ENCODE measurements at places on chromosomes 16 and 17.

DNA sequence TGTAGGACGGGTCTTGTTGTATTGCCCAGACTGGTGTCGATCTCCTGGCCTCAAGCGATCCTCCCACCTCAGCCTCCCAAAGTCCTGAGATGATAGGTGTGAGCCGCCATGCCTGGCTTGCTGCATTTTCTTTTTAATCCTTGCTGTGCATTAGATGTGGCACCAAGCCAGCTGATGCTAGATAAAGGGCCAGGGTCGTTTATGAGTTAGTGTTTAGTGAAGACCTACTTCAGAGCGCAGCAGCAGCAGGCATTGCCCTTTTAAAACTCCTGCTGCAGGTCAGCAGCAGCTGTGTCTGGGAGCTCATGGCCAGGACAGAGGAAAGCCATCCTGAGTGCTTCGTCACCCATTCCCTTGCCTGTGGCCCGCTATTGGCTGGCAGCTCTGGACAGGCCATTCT lies 237.3 kb downstream of the CCDC182 start:
- no peak for DNase-seq

DNA sequence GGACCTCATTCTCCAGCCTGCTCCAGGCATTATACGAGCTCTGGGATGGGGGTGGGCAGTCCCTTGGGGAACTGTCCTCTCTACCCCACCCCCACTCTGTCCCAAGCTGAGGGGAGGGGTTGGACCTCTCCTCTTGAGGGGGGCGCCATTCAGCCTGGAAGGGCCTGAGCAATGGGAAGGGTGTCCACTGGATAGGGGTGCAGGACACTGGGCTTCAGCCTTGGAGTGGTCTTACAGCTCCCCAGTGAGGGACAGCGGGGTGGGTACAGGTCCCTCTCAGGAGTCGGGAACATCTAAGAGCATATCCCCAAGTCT lies 9.5 kb upstream of the CBX8 start:
- no peak for DNase-seq

DNA sequence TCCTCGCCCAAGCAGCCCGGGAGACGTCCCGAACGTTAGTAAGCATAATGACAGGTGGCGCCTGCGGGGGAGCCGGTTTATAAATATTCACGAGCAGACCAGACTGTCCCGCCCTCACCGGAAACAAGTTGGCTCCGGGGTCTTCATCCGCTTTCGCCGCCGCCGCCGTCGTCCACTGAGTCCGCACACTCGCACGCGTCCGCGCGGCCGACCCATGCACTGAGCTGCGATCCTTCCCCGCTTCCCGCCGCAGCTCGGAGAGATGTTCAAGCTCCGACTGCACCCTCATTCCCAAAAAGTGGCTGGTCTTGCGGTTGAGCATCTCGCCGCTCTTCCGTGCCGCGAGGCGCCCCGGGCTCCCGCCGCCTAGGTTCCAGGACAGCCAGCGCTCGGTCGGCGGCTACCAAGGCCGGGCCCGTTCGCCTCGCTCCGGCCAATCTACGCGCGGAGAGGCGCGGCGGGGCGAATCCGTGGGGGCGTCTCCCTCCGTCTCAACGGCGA lies 385 bp downstream of the CFAP119 start:
- no peak for DNase-seq

GRCh38 chr16:69318177-69318910 lies 7.2 kb downstream of the VPS4A start:
- DNase-seq, result no peak

GRCh38 chr17:76208120-76208519 lies 32.2 kb downstream of the RNF157 start:
- DNase-seq, result no peak

GRCh38 chr17:10724546-10725195 lies 5.2 kb downstream of the TMEM220 start:
- DNase-seq, result no peak

GRCh38 chr16:90015586-90016338 lies 3.5 kb downstream of the DBNDD1 start:
- DNase-seq, result no peak

DNA sequence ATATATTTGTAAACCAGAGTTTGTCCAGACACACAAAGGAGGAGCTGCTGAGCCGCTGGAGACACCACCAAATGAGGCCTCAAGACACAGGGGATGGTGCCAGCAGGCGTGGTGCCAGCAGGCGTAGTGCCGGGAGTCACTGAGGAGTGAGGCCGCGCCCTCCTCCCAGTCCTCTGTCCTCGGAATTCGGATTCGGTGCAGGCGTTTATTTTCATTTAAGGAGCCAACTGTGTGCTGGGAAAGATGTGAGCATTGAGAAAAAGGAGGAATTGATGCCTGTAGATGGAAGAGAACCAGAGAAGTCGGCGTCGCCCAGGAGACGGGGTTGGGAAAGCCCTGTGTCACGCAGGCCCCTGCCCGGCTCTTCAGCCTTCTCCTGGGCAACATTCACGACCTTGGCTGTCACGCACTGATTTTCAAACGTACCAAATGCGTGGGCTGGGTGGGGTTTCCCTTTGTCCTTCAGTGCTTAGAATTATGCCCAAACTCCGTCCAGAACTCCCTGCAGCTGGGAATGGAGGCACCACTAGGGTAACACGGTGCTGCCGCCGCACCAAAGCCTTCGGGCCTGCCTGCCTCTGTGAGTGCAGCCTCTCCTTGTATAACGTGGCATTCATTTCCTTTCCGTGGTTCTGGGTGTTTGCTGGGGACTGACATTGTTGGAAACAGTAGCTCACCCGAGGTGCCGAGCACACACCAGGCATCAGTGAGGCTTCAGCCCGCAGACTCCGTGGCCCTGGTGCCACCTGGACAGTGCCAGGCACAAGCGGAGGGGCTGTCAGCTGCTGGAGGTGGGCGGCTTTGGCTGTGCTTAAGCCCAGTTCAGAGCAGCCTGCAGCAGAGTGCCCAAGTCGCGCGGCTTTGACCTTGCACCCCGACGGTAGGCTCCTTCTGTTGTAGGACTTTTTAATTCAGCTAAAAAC lies 49.0 kb upstream of the CHMP6 start:
- DNase-seq, result peak; percentile 91

DNA sequence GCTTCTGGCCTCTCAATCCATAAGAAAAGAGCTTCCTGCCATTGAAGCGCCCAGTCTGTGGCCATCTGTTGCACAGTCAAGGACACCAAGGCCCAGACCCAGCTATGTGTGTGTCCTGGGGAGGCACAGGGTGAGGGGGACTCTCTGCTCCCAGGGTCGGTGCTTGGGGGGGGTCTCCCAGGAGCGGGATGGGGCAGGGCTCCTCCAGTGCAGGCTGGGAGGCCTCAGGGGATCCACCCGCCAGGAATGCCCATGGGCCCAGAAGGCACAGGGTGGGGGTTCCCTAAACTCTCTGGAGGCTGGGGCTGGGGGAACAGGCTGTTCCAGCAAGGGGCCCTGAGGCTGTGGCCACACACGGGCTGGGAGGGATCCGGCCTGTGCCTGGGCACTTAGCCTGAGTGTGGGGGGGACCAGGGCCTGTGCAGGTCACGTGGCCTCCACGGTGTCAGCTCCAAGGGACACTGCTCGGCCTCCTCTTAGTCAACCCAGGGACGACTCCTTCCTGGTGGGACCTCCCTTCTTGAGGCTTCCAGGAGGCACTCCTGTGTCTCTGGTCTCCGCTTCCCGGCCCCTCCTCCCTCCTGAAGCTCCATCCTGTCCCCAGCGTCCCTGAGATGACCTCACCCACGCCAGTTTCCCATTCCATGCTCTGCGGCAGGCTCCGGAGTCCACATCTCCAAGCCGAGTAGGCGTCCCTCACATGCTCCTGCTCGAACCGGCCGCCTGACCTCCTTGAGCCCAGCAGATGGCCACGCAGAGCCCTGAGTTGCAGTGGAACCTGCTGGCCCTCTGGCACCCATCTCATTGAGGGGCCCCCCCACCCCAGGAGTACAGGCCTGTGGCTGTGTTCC lies 23.1 kb upstream of the BAHCC1 start:
- no peak for DNase-seq

- DNase-seq, result no peak
These were observed 64.3 kb downstream of the PGS1 start for GRCh38 chr17:78442648-78443218.

DNA sequence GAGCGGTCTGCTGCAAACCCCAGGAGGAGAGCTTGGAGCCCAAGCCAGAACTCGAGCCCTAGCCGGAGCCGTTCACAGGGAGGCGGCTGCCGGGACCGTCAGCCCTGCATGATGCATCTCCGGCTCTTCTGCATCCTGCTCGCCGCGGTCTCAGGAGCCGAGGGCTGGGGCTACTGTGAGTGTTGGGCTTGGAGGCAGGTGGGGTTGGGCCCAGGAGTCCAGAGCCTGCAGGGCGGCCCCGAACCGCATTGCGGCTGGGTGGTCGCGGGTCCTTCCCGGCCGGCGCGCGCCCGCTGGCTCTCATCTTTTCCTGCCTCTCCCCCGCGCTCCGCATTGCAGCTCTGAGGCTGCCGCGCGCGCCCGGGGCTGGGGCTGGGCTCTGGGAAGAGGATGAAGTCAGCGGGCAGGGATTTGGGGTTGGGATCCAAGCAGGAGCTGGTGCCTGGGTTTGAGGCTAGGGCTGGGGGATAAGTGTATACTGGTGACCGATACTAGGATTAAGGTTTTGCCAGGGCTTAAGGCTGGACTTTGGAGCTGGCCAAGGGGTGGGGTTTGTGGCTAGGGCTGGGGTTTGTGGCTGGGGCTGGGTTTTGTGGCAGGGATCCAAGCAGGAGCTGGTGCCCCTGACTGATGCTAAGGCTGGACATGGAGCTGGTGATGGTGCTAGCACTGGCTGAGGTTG lies 532 bp downstream of the CNTNAP1 start:
- no peak for DNase-seq

GRCh38 chr16:19935694-19936093 lies 51.0 kb upstream of the GPRC5B start:
- DNase-seq, result no peak

- DNase-seq, result no peak
These were observed 5.7 kb downstream of the KCNJ16 start for GRCh38 chr17:70080541-70081347.

DNA sequence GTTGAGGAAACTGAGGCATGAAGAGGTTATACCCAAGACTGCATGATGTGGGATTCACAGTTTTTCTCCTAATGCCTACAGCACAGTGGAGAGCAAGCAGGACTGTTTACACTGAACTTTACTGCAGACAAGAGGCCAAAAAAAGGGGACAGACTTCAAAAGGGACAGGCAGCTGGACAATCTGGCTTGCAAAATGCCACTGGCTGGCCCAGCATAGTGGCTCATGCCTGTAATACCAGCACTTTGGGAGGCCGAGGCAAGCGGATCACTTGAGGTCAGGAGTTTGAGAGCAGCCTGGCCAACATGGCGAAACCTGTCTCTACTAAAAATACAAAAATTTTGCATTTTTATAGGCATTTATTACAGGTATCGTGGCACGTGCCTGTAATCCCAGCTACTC lies 2.0 kb upstream of the MGAT5B start:
- no peak for DNase-seq

- no peak for DNase-seq
These were observed 152.1 kb downstream of the AXIN2 start for GRCh38 chr17:65409381-65409780.

GRCh38 chr17:81132770-81133723 lies 32.3 kb upstream of the PVALEF start:
- DNase-seq, result no peak

DNA sequence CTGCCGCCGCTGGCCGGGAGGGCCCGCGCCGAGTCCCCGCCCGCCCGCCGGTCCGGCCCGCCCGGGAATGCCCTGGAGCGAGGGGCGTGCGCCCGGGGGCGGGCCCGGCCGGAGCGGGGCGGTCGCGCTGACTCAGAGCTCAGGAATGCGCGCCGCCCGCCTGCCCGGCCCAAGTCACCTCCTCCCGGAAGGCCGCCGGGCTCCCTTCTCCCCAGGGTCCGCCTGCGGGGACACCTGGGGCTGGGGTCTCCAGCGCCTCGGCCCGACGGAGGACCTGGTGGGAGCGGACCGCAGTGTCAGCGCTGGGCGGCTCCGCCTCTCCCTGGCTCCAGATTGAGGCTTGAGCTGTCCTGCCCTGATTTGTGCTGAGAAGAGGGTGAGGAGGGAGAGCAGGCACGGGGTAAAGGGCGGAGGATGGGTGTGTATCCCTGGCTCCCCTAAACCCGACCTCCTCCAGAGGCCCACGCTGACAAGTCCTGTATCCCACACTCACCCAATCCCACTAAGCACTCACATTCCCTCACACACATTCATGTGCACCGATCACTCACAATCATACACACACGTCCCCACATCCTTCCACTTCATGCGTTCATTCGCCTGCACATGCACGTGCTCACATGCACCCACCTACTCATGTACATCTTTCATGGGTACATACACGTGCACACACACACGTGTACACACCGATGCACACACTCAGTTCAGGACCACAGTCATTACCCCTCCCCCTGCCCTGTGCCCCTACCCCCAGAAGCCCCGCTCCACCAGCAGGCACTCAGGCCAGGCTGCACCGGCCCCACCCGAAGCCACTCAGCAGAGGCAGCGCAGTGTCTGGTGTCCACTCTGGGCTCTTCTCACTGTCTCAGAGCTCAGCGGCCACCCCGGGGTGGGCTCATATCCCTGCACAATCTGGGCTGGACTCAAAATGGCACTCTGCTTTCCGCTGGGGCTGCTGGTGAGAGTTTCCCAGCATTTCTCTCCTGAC lies at the start of gene RHBDF1:
TSS of gene RHBDF1 (minus strand) at position 71 of the 988 bp plus-strand sequence. CDS start 7,616 bp downstream, outside the sequence.
- DNase-seq, result no peak

GRCh38 chr17:63275318-63275970 lies 170.7 kb downstream of the CYB561 start:
- DNase-seq, result no peak

- peak; percentile 9 for DNase-seq
These were observed 91.3 kb downstream of the METRNL start for GRCh38 chr17:83170571-83171260.

GRCh38 chr16:22088642-22089041 lies 3.7 kb upstream of the VWA3A start:
- DNase-seq, result no peak

DNA sequence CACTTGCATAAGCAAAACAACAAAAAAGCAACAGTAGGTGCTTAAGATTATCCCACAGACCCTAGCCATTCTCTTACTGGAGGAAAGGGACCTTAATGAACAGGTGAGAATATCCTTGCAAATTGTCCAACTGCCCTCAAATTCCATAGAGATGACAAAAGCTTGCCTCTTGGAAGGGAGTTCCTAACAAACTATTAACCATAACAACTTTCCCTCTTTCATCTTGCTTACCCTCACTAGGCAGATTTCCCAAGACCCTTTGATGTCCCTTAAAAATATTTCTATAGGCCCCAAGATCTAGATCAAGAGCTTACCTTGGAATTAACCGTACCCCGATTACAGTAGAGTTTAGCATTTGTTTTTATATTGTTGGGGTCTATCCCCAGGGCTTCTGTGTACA lies 21.8 kb downstream of the CNP start:
- DNase-seq, result no peak

- no peak for DNase-seq
These were observed 913 bp downstream of the CDIP1 start for GRCh38 chr16:4537376-4538343.

DNA sequence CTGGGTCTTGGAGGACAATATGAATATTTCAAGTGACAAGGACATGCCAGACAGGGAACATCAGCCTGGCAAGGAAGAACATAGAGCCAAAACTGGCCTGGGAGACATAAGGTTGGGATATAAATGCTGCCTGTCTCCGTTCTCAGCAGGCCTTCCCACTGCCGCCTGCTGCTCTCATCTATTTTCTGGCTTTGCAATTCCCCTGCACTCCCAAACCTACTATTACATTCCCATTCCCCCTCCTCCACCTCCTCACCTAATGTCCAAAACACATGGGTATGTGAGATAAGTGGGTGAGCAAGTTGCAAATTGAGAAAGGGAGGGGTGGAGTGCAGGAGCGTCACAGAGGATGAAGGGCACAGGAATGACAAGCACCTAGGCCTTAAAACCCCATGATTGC lies 244.3 kb upstream of the CDH8 start:
- DNase-seq, result no peak

GRCh38 chr17:40327244-40327729 lies 18.3 kb downstream of the RARA start:
- DNase-seq, result no peak

GRCh38 chr17:68198931-68199836 lies 48.7 kb upstream of the AMZ2 start:
- DNase-seq, result no peak
